ENCODE measurements at places on chromosomes 3 and 15.

DNA sequence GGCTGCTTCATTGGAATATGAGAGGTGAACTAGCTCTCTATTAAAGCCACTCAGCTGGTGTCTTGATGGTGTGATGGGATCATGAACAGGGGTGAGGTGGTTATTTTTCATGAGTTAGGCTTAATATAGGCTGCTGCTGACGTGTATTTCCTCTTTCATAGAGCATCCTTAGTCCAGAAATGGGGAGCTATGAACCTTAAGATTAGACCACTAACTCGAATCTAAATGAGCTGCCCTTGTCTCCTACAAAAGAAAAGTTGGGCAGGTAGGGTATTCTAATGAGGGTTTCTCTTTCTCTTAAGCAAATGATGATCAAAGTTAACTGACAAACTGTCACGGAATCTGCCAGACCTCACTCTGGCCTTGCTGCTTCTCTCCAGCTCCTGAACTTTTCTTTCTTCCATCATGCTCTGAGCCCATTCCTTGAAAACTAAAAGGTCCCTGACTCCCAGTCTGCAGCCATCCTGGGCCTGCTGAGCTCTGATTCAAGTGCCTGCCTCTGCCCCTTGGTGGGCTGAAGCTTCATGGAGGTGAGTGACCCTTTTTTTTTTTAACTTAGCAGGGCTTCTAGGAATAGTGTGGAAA, at the start of gene TRIM69:
TSS of gene TRIM69 (plus strand) at position 348 of the 585 bp plus-strand sequence. CDS start at position 525, 177 bp downstream.
- no peak for DNase-seq

DNA sequence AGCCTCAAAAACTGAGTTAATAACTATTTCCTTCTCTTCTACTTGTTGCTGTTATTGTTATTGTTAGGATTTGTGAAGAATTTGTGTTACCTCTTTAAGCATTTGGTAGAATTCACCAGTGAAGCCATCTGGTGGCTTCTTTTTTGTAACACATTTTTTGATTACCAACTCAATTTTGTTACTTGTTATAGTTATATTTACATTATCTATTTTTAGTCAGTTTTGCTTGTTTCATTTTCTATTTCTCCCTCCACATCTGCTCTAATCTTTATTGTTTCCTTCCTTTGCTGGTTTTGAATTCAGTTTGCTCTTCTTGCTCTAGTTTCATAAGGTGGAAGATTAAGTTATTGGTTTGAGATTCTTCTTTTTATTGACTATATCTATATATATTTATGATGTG, 3.7 kb upstream of the SLC9C1 start:
- DNase-seq, result no peak

DNA sequence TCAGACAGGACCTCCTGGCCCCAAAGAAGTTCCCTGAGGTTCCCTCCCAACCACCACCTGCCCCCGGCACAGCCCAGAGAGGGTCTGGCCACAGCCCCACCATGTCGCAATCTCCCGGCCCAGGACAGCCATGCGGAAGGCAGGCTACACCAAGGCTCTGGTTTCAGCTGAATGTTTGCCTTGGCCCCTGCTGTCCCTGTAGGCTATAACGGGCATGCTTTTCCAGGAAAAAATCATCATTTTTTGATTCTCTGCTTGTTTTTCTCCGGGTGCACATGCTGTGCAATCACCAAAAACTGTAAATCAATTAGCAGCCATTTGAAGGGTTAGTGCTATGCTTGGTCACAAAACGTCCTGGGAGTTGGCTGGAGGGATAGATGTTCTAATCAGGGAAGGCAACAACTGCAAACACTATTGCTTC, 142.7 kb upstream of the IGF1R start:
- no peak for DNase-seq

DNA sequence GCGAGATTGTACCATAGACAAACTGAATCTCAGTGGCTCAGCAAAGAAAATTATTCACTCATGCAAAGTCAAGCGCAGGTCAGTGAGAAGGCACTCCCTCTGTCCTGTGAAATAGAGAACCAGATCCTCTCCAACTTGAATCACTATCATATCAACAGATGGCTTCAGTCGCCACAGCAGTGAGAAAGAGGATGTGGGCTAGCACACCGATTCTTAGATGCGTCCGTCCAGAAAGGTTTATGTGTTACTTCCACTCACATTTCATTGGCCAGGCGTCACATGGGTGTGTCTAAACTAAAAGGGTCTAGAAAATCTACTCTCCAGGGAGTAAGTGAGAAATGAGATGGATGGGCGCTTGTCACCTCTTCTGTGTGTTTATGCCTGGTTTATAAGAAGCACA, 141.6 kb upstream of the KBTBD8 start:
- no peak for DNase-seq

GRCh38 chr15:70091726-70092463, 5.8 kb downstream of the TLE3 start:
- no peak for DNase-seq

- no peak for DNase-seq
These were observed 43.0 kb downstream of the RAD54L2 start for GRCh38 chr3:51581524-51581923.

GRCh38 chr15:35757361-35757760, 211.4 kb upstream of the DPH6 start:
- no peak for DNase-seq

DNA sequence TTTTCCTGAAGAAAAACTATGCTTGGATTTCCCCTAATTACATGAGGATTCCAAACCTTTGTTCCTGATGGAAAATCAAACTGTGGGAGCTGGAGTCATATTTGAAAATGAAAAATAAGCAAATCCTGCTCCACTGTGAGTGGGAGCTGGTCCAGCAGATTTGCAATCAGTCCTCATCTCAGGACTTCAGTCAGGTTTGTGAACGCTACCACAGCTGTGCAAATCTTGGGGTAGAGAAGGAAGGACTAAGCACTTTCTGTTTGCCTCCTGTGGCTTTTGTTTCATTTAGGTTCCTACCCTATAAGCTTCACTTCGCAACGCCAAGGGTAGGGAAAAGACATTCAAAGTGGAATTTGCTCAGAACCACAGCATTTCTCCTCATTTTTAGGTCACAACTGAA, 238.2 kb downstream of the TUSC7 start:
- DNase-seq, result no peak

DNA sequence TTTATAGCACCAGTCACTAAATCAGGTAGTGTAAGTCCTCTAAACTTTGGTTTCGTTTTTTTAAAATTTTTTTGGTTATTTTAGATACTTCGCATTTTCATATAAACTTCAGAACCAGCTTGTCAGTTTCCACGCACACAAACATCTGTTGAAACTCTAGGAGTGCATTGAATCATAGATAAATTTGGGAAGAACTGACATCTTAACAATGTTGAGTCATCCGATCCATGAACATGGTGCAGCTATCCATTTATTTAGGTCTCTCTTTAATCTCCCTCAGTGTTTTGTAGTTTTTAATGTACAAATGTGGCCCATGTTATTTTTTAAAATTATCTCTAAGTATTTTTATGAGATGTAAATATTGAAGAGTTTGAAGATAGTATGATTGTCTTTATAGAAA, 17.7 kb downstream of the TICRR start:
- no peak for DNase-seq

DNA sequence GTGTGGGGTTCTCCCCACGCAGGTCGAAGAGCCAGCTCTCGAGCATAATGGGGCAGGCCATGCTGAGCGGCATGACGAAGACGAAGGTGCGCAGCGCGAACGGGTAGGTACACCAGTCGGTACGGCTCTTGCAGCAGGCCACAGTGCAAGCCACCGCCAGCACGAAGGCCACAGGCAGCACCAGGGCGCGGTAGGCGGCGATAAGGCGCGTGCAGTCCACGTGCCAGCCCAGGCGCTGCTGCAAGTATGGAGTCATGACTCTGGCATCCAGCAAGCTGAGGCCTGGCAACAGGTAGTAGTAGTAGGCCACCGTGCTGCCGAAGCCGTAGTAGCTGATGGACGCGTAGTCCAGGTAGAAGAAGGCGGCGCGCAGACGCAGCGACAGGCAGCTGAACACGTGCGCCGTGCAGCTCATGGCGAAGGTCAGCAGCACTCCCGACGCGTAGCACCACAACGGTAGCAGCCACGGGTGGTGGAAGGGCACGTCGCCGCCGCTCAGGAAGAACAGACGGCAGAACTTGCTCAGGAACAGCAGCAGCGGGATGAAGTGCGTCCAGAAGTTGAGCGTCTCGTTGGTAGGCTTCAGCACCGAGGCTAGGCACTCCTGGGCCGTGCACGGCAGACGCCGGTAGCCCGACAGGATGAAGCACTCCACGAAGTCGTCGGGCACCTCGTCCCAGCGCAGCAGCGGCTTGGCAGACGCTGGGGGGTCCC, 797 bp downstream of the PAQR9 start:
- DNase-seq, result no peak

- DNase-seq, result no peak
These were observed 38.3 kb downstream of the CX3CR1 start for GRCh38 chr3:39241561-39241960.

GRCh38 chr3:150472421-150472820, 64.3 kb downstream of the TSC22D2 start:
- no peak for DNase-seq

- DNase-seq, result no peak
These were observed 53.6 kb downstream of the ABHD2 start for GRCh38 chr15:89141885-89142284.

DNA sequence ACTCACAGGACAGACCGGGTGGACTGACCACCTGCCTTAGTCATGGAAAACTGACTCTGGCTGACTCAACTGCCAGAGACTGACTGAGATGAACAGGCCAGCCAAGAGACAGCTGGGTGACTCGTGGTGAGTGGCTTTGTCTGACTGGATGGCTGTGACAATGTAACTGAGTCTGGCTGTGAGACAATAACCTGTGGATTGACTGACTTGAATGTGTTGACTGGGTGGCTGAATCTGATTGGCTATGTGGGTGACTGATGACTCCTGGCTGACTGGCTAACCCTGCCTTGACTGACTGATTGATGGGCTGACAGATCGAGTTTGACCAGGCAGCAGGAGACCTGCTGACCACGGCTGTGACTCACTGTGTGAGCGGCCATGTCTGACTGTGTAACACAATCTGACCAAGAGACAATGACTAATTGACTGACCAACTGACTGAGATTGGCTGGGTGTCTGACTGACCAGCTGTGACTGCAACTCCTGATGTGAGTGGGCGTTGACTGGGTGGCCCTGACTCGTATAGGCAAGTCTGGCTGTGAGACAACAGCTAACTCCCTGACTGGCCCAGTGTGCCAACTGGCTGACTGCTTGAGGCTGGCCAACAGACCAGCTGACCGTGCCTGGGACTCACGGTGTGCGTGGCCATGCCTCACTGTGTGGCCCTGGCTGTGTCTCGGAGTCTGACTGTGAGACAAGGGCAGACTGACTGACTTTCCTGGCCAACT, 509.1 kb downstream of the SHQ1 start:
- peak; percentile 97 for DNase-seq

GRCh38 chr15:36774765-36775164, 195.3 kb downstream of the CDIN1 start:
- DNase-seq, result no peak

- no peak for DNase-seq
These were observed 935.2 kb downstream of the TBL1XR1 start for GRCh38 chr3:176262071-176262470.

- no peak for DNase-seq
These were observed 27.6 kb downstream of the ZFAND6 start for GRCh38 chr15:80087104-80087503.

Data from COLO829 (cell line).